NCI-H1694 treated with DMSO at 0.1 percent for 48 hours (cell line): ENCODE measurements at places on chromosomes 2 and 18.

GRCh38 chr2:26298638-26299393, 47.1 kb upstream of the SELENOI start:
- no peak for DNase-seq

DNA sequence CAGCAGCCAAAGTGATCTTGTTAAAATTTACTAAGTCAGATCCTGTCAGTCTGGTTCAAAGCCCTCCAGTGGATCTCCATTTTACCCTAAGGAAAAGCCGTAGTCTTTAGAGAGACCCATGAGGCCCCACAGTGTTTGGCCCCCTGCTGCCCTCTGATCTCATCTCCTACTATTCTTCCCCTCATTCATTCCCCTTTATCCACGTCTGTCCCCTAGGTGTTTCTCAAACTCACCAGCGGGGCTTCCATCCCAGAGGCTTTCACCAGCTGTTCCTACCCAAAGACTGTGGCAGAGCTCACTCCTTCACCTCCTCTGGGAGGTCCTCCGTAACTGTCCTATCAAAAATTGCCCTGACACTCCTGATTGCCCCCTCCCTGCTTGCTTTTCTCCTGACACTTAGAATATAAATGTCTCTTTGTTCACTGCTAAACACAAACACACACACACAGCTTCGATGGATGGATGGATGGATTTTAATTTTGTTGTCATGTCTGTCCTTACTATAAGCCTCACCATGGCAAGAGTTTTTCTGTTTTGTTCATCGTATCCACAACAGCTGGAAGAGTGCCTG, 26.1 kb downstream of the LIMS1 start:
- DNase-seq, result no peak

DNA sequence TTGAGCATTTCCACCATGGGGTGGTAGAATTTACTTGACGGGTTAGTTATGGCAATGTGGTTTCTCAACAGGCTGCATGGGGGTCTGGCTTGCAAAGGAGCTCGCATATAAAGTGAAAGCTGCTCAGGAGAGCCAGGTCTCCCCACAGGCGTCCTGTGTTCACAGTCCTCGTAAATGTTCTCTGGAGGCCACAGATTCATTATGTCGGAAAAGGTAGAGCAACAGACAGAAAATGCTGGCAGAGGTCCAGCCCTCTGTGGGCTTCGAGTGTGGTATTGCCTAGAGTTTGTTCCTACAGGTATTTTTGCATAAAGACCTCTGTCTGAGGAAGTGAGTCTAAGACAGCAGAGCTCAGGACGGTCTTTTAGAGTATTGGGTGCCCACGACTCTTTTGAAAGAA, 96.4 kb downstream of the CDCA7 start:
- DNase-seq, result no peak

- DNase-seq, result no peak
Measured at GRCh38 chr2:85828725-85829124, 60.1 kb downstream of the ST3GAL5 start.

DNA sequence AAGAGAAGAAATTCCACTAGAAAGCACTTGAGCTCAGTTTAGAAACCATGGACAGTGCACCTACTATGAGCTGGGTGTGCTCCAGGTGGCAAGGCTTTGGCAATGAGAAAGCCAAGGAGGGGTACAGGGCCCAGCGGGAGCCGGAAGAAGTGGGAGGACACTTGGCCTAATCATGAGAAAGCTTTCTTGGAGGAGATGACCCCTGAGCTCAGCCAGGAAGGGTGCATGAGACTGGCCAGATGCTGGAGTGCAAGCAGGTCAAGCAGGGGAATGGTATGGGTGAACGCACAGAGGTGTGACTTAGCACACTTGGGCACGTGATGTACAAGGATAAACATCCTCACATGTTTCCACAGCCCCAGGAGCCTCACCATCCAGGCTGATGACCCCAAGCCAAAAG, 97.2 kb upstream of the GLI2 start:
- DNase-seq, result no peak

DNA sequence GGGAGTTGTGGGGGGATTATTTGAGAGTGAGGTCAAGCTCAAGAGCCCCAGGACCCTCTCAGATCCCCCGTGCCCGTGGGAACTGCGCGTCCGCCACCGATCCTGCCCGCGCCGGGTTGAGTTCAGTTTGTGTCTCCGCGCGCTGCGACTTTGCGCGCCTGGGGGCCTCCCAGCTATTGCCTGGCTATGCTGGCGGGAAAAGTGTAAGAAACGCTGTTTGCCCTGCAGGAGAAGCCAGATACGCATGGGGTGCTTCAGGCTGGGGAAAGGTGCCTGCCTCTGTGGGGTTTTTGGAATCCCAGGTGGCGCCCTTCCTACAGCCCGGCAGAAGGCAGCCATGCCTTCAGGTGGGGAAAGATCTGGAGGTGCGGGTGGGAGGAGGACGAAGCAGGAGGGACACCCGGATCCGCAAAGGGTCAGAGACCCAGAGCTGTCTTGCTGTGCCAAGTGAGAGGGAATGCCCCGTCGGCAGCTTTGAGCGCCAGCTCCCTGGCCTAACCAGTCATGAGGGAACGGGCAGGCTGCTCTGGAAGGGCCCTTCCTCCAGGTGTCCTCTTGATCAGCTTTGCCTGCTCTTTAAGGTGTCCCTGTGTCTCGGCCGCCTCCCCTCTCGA, 22.5 kb downstream of the TEX44 start:
- no peak for DNase-seq

GRCh38 chr2:73314441-73314840, 21.1 kb upstream of the EGR4 start:
- no peak for DNase-seq

- no peak for DNase-seq
Measured at GRCh38 chr18:211582-211981, 53.2 kb downstream of the USP14 start.

DNA sequence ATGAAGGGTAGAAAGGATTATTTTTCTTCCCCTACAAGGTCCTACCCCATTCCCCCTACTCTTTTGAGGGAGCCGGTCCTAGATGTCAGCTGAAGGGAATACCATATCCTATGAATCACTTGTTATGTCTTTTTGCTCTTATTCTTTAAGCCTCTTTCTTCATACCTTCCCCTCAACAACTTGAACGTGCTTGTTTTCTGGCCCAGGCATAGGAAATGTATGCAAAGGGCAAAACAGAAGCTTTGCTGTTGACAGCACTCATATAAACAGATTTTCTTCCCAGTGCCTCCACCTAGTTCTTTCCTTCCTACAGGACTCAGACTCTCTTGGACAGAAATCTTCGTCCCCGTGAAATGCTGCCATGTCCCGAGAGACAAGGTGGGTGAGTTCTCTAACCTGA, 64.6 kb downstream of the TMEM17 start:
- DNase-seq, result no peak

- no peak for DNase-seq
Measured at GRCh38 chr2:127511917-127512316, 14.4 kb downstream of the IWS1 start.

- peak; percentile 34 for DNase-seq
Measured at GRCh38 chr2:47783486-47784351, 774 bp downstream of the MSH6 start.

DNA sequence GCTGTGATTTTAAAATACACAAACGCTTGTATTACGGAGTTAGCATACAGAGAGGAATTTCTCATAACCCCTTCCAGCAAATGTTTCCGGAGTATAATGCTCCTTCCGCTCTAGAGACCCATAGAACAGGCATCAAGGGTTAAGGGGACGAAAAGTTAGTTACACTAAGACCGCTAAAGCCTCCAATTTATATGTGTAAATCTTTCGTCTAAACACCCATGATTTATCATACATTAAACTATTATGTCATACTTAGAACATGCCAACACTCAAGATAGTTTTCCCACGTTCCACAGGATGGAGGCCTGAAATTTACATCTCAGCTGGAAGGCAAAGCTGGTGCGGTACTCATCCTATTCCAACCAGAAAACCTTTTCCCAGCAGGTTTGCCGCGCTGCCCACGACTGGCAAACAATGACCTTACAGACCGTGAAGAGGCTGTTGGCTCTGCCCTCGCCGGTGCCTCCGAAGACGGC, 650 bp downstream of the ORMDL1 start:
- peak; percentile 23 for DNase-seq

DNA sequence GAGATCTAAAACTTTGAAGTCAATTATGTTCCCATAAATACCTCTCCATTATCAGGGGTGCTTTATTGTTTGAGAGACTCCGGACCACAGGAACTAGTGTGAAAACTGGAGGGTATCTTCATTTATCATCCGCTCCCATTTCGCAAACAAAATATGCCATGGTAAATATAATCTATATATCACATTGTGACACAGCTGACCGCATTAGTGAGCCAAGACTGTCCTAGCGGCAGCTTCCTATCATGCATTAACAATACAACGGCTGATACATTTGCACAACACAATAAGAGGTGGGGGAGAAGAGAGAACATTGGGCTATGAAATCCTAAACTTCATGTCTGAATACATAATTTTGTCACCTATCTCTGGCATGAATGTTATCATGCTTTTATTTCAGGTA, 29.5 kb downstream of the BCL11A start:
- DNase-seq, result no peak

GRCh38 chr18:45282101-45282812, 333.0 kb upstream of the SLC14A2 start:
- DNase-seq, result no peak

- no peak for DNase-seq
Measured at GRCh38 chr2:191565647-191566198, 112.2 kb upstream of the NABP1 start.

DNA sequence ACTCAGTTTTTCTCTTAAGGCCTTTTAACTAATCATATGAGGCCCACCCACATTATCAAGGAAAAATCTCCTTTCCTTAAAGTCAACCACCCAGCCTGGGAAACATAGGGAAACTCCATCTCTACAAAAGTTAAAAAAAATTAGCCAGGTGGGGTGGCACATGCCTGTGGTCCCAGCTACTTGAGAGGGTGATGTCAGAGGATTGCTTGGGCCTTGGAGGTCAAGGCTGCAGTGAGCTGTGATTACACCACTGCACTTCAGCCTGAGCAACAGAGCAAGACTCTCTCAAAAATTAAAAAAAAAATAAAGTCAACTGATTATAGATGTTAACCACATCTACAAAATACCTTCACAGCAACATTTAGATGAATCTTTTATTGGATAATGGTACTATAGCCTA, 5.8 kb downstream of the DPYSL5 start:
- DNase-seq, result no peak

GRCh38 chr2:43133336-43133707, 93.1 kb downstream of the ZFP36L2 start:
- DNase-seq, result no peak

DNA sequence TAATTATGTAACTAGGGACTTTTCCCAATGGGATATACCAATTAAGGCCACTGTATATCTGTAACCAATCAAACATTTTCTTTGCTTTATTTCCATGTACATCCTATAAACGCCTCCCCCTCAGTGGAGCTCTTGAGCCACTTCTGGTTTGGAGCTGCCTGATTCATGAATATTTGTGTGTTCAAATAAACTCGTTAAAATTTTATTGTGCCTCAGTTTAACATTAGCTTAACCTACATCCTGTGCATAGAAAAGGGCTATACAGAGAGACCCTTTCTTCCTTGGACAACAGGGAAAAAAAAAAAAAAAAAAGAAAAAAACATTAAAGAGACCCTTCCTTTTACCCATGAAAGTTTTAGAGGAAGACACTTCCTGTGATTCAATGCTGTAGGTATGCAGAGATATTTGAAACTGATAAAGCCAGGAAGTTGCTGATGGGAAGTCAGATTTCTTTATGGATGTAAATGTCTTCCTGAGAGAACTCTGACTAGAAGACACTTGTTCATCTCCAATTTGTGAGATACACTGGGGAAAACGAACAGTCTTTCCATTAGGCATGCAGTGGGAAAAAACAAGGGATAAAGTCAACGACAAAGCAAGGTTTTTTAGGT, 614.6 kb upstream of the SOX11 start:
- peak; percentile 40 for DNase-seq

- no peak for DNase-seq
Measured at GRCh38 chr2:98110741-98111140, 23.8 kb downstream of the VWA3B start.

DNA sequence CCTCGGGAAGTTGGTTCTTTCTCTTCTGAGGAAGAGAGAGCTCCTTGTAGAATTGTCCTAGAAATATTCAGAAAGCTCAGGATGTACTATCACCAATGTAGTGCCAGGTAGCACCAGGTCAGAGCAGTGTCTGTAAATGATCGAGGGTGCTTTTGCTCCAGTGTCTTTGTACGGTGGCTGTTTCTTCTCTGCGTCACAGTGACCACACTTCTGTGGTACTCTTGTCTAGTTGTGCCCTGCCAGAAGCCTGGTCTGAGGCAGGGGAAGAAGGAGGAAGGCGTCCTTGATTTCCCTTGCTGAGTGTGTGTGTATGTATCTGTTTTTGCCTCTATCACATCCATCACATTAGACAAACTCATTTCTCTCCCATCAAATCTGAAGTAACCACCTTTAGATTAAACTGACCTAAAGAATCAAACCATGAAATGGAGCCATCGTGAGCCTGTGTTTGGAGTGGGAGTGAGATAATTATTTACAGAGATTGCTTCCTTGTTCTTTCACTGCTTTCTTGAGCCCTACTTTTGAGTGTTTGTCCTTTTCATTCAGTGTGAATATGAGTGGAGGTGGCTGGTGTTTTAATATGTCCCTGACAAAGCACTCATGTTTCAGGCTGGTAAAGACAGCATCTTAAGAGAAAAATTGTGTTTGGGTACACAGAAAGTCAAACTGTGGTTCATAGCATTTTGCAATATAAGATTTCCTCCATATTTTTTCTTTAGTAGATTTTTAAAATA, 97.2 kb downstream of the ACOXL start:
- no peak for DNase-seq

DNA sequence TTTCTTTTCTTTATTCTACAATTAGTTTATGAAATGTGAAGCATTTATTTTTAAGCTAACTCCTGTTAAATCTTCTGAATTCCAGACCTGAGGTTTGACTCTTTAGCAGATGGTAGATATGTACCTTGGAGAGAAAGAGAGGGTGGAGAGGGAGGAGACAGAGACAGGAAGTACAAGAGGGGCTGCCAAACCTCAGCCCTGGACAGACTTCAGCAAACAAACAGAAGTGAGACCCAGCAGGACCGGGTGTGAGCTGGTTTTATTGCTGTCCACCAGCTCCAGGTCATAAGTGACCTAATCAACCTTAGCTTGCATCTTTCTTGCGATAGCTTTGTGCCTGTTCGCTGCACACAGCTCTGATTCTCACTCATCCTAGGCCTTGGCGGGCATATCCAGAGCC, 168.6 kb downstream of the CNTNAP5 start:
- no peak for DNase-seq

DNA sequence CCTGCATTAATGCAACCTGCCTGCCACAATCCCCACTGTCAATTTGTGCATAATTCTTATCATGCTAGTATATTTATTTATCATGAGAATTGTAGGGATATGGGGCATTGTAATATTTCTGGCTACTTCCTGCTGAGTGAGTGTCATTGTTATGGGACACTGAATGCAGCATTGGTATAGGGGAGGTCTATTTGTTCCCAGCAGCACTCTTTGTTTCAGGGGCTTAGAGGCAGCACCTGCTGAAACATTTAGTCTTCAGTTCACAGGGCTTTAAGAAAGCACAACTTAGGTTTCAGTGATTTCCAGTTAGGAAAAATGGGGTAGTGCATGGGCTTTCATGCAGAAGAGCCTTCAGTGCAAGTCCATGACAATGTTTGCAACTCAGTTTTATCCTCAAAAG, 23.6 kb downstream of the SULT1C3 start:
- no peak for DNase-seq

GRCh38 chr2:160253440-160254188, 53.5 kb upstream of the ITGB6 start:
- no peak for DNase-seq

- no peak for DNase-seq
Measured at GRCh38 chr2:18262601-18263000, 297.9 kb downstream of the RDH14 start.
